ENCODE measurements at places on chromosomes 16 and 17.

DNA sequence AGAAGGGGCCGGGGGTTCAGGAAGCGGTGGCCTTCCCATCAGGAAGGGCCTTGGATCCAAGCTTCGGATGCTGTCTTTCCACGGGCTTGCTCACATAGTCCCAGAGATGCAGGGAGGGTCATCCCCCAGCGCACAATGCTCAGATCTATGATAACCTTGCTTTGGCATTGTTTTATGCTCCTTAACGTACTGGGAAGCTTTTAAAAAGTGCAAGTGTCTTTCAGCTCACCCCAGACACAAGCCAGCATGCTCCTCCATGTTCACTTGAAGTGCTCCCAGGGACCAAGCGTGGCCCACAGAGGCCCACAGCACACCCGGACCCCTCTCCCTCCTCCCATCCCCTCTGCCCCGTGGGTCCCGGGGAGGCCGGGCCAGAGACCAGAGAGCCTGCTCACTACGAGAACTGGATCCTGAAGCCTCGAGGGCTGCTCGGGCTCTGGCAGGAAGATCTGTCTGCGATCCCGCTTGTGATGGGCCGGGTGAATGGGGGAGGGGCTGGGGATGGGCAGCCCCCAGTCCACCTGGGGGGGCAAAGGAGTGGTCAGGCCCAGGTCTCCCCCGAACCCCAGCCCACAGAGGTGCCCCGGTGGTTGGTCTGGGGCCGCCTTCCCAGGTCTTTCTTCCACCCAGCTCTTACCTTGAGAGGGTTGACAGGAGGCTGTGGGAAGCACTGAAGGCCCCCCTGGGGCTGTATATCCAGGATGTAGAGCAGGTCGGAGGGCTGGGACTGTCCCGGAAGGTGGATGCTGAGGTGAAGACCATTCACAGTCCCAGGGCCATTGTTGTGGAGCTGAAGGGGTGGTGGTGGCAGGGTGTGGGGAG lies 11.8 kb upstream of the FAM171A2 start:
- no peak for DNase-seq

GRCh38 chr17:2040942-2041560 lies 771 bp upstream of the OVCA2 start:
- no peak for DNase-seq

DNA sequence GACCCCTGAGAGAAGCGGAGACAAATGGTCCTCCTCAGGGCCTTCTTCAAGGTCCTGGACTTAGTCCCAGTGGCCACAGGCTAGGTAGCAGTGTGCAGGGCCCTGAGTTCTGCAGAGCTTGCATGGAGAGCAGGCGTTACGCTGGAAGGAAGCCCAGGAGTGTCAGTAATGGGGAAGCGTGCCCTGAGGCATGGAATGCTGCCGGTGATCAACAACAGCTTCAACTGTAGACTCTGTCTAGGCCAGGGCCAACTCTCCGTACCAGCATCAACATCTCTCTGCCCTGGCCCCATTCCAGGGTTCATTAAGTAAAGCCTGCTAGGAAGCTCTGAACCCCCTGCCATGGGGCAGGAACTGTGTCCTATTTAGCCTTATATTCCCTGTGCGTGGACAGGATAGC lies 568 bp upstream of the TNK1 start:
- no peak for DNase-seq

DNA sequence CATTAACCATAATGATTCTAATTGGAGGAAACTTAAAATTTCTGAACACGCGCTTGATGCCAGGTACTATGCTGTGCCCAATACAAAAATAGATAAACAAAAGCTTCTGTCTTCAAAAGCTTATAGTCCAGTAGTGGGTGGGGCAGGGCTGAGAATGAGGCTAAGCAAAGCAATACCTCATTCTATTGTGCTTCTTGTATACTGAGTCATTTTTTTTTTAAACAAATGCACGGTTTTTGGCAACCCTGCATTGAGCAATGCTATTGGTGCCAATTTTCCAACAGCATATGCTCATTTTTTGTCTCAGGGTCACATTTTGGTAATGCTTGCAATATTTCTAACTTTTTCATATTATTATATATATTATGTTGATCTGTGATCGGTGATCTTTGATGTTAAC lies 34.7 kb upstream of the HNF1B start:
- DNase-seq: no peak

- no peak for DNase-seq
Observed at GRCh38 chr17:74790161-74791058, 14.3 kb upstream of the NAT9 start.

DNA sequence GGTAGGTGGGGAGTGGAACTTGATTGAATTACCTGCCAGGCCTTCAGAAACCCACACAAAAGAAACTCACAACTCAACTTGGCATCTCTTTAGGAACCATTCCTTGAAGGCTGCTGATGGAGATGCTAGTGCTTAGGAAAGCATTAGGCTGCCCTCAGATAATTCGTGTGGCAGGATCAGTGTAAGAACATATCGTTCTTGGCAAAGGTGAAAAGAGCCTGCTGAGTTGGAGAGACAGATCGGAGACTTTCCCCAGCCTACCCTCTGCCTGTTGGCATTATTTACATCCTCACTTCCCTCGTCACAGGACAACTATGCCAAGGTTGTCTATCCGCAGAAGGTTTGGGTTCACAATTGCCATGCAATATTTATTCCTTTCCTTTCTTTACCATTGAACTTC lies 120.0 kb upstream of the HS3ST3A1 start:
- DNase-seq: no peak
